ENCODE measurements at places on chromosomes 7 and 10. TPM values are rescaled to one million over a fixed set of nuclear protein-coding genes. Genes with fewer than 3 reads are reported as not detected.

FIGNL1 gene
- total RNA-seq, result 7.9 TPM

BLOC1S2 gene
- 10.1 TPM for total RNA-seq

DENND2A gene
- total RNA-seq, result 17.4 TPM

CASTOR2 gene
- total RNA-seq, result 40.0 TPM

TCAF2 gene
- total RNA-seq, result 9.1 TPM

- DNase-seq, result no peak
Measured at GRCh38 chr7:17320657-17321056, 22.2 kb downstream of the AHR start.

- no peak for DNase-seq
Measured at GRCh38 chr7:158834878-158835784, 5.8 kb upstream of the ESYT2 start.

GRCh38 chr10:117004227-117005025, 561 bp downstream of the SHTN1 start:
- no peak for DNase-seq

- DNase-seq, result no peak
Measured at GRCh38 chr10:111037858-111038257, 39.0 kb upstream of the ADRA2A start.

DNA sequence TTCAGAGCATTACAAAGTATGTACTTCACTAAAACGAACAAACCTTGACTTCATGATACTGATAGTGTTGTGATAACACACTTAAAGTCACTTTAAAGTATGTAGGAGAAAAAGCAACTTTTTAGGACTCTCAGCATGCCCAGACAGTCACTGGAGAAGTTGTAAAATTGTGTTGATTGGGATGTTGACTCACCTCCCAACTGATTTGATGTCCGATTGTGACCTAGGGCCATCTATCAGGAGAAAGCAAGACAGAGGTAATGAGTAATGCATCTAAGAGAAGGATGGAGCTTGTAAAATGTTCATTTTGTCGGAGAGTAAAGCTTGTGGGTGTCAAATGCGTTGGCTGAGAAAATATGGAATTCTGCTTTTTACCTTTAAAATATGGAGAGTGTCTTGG, 135.4 kb upstream of the SEMA3D start:
- no peak for DNase-seq

GRCh38 chr7:68484731-68485130, 1113.5 kb upstream of the AUTS2 start:
- DNase-seq, result no peak

DNA sequence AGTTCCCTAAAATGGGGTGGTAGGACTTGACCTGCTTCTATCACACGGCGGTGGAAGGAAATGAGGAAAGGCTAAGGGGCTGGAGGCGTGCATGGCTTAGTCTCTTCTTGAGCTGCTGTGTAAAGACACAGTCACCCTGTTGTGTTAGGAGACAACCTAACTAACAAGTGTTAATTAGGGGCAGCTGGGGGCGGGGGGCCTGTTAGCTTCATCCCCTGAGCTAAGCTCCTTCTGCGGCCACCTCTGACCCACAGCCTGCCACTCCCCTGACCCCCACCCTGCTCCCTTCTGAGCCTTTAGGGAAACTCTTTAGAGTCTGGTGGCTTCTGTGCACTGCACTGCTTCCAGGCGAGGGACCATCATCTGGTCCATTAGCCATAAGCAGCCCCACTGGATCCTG, 28.0 kb downstream of the COL17A1 start:
- no peak for DNase-seq

- peak; percentile 93 for DNase-seq
Measured at GRCh38 chr10:21533467-21534279, at the start of gene MLLT10. TSS of gene MLLT10 (plus strand) at chr10:21534232. CDS start at chr10:21534645, 413 bp downstream.

GRCh38 chr7:81507221-81507620, 262.6 kb downstream of the HGF start:
- DNase-seq, result no peak

DNA sequence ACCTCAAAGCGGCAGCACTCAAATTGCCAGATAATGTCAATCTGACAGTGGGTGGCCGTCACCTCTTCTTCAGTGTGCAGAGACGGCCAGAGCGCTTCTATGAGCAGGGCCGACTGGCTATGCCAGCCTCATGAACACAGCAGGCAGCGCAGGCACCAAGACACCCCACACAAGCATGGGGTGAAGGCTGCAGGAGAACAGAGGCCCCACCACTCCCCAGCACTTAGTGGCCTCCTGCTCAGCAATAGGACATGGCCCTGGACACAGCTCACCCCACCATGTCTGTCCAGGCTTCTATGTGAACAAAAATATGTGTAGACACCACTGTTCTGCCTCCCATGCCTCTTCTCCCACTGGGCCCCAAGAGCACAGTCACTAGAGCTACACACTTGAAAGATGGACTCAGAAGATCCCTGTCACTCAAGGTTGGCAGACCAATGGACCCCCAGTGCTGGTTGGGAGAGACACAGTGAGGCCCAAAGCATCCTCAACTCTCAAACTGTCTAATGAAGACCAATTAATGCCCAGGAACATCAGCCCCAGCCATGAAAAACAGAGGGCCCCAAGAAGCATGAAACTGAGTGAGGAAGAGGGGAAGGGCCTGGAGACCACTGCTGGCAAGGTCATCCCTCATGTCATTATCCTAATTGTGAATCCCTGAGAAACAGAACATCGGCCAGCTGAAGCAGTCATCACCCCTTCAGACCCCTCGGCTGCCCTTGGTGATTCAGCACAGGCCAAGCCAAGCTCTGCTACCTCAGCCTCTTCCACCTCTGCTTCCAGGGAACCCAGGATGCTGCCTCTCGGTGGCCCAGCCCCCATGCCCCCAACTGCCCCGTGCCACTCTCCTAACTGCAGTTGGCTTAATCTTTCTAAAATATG, 77.7 kb downstream of the GRID1 start:
- peak; percentile 72 for DNase-seq

DNA sequence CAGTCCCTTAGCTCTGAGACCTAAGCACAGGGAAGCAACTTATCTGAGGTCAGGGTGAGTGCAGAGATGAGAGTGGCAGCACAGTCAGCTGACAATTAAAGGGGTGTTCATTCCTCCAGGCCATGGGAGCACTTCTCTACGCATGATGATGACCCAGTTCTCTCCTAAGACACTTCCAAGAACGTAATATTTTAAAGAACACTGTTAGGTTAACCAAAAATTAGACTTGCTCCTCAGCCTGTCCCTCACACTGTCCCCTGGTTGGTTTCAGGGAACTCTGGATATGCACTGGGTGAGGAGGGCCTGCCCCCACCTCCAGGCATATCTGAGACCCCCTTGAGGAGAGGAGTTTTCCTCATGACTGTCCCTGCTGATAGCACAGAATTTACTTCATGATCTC, 767.5 kb downstream of the GRID1 start:
- DNase-seq, result peak; percentile 32

DNA sequence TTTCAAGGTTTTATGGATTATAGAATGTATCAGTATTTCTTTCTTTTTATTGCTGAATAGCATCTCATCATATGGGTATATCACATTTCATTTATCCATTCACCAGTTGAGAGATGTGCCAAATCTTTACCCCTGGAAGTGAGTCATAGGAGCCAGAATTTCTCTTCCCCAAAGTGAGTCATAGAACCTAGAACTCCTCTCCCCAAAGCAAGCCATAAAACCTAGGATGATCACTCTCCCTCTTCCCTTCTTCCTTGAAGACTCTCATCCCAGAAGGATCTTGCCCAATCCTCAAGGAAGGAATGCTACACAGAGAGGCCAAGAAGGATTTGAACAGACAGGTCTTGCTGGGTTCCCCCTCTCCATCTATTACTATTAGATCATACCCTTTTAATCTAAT, 199.9 kb downstream of the EVX1 start:
- no peak for DNase-seq

- DNase-seq, result no peak
Measured at GRCh38 chr10:94902080-94902479, 36.4 kb upstream of the CYP2C9 start.

DNA sequence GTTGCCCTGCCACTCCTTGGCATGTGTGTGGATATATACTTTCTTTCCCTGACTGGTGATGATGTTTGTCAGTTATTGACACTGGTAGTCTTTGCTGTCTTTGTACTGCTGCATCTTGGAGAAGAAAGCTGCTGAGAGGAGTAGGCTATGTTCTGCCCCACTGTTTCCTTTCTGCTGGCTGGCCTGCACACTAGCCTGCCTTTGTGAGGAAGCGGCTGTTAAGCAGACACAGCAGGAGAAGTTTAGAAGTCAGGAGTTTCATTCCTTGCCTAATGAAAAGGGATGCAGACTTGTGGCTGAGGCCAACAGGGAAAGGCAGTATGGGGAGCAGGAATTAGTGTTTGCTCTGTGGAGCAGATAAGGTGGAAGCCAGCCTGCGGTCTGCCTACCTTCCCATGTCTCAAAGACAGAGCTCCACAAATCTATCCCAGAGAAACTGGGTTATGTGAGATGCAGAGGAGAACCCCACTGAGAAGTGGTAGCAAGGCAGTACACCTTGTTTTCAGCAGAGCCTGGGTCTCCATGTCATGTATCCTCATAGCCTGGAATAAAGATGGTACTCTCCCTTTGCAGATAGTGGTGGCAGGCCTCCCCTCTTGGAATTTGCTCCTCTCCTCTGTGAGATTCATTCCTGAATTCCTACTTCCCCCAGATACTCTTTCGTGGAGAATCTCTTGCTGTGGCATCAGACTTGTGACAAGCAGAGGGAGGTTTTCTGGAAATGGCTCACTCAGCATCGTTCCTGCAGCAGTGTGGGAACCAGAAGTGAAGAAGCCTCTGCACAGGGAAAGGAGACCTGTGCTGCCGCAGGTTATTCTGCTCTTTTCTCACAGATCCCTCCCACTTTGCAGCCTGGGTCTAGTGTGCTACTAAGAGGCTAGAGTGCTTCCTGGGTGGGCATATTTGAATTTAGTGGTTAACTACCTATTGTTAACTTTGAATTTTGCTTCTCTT, 130.2 kb downstream of the LRRC4 start:
- DNase-seq, result no peak

DNA sequence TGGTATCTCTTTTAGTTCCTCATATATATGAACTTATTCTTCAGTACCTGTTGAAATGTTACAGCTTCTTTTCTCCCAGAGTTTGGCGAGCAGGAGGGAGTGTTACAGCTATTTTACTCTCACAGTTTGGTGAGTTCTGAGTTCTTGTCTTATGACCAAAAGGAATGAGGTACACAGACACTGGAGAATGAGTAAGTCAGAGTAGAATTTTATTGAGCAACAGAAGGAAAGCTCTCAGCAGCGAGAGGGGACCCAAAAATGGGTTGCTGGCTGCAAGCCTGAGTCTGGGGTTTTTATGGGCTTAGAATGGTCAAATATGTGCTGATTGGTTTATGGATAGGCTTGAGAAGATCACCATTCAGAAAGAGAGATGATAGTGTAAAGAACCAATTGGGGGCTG, 175.2 kb downstream of the CDK14 start:
- no peak for DNase-seq
